A172 (cell line): ENCODE measurements at places on chromosomes 12 and 14. TPM values are rescaled to one million over a fixed set of nuclear protein-coding genes. Genes with fewer than 3 reads are reported as not detected.
A peak's percentile ranks its signal among the peaks of the same experiment; 100 is the strongest.

- DNase-seq: no peak
Measured at GRCh38 chr14:99067141-99067920, 204.7 kb downstream of the BCL11B start.

DNA sequence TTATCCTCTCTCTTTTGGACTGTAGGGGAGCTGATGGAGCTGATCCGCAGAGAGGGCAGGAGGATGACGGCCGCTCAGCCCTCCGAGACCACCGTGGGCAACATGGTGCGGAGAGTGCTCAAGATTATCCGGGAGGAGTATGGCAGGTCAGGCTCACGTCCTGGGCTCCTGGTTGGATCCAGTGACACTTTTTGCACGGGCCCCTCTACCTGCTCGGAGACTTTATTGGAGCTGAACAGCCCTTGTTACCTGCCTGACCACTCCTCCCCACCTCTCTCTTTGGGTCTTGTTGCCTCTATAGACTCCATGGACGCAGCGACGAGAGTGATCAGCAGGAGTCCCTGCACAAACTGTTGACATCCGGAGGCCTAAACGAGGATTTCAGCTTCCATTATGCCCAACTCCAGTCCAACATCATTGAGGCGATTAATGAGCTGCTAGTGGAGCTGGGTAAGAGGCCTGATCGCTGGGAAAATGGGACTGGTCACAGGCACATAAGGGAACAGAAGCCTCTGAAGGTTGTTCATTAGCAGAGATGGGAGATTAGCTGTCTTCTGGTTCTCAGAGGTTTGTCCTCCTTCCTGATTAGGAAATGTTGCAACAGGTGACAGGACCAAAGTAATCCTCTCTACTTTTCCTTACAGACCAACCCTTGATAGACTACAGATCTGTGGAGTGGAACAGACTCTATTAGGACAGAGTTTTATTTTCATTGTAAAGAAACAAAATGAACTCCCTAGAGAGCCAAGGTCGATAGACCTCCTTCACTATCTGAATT is 718 bp downstream of the EIF2B2 start:
- DNase-seq: no peak

PLEKHG3 gene
- 11.2 and 12.3 TPM in 2 replicates for total RNA-seq

KIF21A gene
- total RNA-seq: 20.1 and 22.3 TPM in 2 replicates

GPR68 gene
- total RNA-seq: 0.48 and 0.98 TPM in 2 replicates

- no peak for DNase-seq
Measured at GRCh38 chr12:50111395-50111692, 692 bp upstream of the COX14 start.

GRCh38 chr12:132465269-132466190 is 24.4 kb upstream of the FBRSL1 start:
- peak; percentile 86 for DNase-seq

TAS2R20 gene
- 0.46 and 0.79 TPM in 2 replicates for total RNA-seq

- no peak for DNase-seq
Measured at GRCh38 chr12:57840726-57841125, 5.8 kb downstream of the CTDSP2 start.
